Stimulated activated CD4-positive, alpha-beta T cell treated with anti-CD3 and anti-CD28 coated beads, Interleukin-12 subunit alpha, Interleukin-12 subunit beta, amount 100 ng/mL, for 4 hours (primary cell): ENCODE measurements at places on chromosomes 13 and 19.

DNA sequence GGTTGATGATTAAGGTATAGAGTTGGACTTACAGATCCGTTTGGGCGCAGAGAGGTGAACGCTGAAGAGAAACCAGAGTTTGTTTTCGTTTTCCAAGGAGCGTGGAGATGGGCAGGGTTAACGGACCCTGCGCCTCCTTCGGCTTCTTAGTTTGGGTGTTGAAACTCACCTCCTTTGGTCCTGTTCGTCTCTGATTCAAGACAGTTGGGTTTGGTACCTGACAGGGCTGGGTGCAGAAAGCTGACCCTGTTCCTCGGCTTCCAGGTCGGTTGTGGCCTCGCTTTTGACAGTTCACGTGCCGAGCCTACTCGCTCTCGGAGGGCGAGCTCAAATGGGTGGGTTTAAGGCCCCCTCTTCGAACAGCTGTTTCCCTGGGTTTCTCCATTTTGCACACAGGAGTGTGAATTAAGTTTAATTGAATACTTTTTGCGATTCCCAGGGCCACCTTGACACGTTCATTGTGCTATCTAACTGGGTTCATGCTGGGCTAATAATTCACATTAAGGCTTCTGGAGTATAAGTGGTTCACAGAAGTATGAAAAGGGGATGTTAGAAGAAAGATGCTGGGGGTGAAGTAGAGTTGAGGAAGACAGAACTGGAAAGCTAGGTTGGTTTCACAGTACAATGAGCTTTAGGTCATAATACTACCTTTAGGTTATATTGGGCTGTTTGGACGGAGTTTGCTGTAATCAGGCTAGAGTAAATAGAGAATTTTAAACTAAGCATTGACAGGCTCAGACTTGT is 638 bp downstream of the USPL1 start:
- no peak for DNase-seq

GRCh38 chr13:48902368-48902767 is 73.3 kb upstream of the FNDC3A start:
- DNase-seq, result no peak

DNA sequence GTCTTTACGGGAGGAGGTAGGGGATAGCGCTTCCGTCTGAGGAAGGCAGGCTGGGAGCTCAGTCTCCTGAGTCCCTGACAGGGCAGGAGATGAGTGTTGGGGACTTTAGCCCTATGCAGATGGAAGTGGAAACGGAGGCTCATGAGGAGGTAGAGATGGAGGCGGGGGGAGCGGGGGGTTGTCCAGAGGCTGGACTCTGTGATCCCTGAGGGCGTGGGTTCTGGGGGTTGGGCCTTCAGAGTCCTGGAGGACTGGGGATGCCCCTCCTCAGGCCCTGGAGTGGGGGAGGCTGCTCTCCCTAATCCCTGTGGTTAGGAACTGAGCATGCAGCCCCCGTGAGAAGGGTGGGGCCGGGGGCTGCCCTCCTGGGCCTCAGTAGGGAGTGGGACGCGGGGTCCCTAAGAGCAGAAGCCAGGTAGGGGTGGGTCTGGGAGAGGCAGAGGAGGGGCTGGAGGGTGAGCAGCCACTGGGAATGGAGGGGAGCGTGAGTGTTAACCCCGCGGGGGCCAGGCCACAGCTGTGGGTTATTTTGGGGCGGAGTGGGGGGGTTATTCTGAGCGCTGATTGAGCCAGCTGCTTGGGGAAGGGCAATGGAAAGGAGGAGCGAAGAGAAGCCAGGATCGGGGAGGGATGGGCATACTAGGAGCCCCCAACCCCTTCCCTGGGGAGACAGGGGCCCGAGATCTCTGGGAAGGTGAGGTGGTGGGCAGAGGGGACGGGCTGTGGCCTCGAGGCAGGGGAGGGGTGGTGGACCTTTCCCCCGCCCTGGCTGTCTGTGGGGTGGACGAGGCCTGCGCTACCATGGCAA is 2.8 kb downstream of the GRIN2D start:
- no peak for DNase-seq

- no peak for DNase-seq
Measured at GRCh38 chr13:24131749-24132148, 28.8 kb upstream of the SPATA13 start.

GRCh38 chr13:22227895-22228294 is 557.0 kb downstream of the FGF9 start:
- no peak for DNase-seq

GRCh38 chr13:60363288-60363687 is 33.7 kb upstream of the TDRD3 start:
- no peak for DNase-seq

DNA sequence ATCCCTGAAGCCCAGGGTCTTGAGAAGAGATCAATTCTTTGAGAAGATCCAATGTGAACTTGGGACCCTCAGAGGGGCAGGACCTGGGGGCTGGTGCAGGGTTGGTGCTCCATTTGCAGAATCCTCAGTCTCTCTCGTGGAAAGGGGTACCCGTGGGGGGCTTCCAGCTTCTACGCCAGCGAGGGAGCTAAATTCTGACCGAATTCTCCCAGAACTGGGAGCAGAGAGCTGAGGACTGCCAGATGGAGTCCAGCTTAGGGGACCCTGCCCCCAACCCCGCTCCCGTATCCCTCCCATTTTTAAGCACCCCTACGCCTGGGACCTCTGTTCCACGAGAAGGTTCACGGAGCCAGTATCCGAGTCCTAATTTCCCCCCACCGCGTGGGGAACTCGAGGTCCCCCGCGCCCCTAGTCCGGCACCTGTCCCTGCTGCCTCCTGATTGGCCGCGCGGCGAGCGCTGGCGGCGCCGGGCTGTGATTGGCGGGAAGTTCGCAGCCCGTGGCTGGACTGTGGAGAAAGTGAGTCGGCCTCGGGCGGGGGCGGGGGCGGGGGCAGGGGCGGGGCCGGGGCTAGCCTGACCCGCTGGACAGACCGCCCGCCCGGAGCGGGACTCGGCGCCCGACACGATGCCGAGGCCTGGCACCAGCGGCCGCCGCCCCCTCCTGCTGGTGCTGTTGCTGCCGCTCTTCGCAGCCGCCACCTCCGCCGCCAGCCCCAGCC is 4.4 kb upstream of the LTBP4 start:
- DNase-seq, result no peak

GRCh38 chr19:29323021-29323430 is 110.1 kb upstream of the UQCRFS1 start:
- DNase-seq, result no peak

DNA sequence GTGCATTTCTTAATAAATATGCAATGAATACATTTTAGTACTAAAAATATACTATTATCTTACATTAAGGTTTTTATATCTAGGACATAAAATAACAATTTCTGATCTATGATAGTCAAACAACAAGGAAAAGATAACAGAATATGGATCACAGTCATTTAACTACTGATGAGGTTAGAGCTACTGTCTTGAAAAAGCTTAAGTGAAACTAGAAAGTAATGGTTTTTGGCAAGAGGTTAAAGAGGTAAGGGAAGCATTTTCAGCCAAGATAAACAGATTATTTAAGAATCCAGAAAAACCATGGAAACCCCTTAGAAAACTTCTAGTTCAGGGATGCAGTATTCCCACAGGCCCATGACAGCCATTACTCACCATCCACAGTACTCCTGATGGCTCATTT is 787.4 kb downstream of the DACH1 start:
- DNase-seq, result no peak

DNA sequence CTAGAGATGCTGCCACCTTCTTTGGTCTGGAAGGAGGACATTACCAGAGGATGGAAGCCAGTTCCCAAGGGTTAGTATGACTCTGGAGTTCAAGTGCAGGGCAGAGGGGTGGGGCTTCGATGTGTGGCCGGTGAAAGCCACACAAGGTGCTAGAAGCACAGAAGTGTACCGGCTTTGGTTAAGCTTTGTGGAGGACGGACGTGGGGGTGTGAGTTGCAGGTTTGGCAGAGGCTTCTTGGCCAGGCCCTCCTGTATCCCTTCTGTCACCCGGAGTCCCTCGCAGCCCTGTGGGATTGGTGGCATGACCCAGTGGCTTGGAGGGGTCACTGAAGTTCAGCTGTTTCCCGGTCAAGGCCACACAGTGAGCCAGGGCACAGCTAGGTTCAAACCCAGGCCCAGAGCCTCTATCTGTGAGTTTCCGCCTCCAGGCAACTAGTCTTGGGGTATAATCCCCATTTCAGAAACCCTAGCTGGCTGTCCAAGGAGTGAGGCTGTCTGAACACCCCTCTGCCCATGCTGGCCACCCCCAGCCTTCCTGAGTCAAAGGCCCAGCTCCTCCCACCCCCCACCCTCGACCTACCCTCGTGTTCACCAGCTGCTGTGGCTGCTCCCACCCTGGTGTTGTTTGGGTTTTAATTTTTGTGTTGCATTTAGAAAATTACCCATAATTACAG is 4.6 kb upstream of the SSBP4 start:
- no peak for DNase-seq

- DNase-seq, result peak; percentile 11
Measured at GRCh38 chr13:79405501-79405830, 589 bp downstream of the RBM26 start.

DNA sequence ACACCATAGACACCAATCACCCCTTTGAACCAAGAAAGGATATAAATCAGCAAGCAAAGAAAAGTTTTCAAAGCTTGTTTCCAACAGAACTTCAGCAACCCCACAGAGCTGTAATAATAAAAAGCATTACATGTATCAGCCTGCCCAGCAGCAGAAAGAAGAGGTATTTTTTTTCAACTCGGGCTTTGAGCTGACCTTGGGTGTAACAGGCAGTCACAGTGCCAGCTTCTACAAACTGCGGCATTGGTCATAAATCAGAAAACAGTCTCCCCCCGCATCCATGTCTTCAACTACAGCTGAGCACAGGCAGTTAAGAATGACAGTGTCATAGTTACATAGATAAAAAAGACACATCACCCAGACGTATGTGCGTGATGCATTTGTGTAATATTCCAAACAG is 671.0 kb upstream of the SLITRK1 start:
- no peak for DNase-seq

DNA sequence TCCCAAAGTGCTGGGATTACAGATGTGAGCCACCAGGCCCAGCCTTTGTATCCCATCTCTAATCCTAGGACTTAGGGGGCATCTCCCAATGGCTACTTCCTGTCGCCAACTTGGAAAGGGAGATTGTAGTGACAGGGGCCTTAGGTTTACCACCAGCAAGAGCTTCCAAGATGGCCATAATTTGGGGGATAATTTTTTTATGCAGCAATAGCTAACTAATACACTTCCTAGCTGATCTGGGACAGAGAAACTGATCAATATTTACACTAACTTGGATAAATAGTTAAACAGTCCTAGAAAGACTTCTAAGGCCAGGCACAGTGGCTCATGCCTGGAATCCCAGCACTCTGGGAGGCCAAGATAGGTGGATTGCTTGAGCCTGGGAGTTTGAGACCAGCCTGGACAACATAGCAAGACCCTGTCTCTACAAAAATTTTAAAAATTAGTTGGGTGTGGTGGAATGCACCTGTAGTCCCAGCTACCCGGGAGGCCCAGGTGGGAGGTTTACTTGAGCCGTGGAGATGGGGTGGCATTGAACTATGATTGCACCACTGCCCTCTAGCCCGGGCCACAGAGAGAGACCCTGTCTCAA is 5.3 kb upstream of the COLGALT1 start:
- no peak for DNase-seq

DNA sequence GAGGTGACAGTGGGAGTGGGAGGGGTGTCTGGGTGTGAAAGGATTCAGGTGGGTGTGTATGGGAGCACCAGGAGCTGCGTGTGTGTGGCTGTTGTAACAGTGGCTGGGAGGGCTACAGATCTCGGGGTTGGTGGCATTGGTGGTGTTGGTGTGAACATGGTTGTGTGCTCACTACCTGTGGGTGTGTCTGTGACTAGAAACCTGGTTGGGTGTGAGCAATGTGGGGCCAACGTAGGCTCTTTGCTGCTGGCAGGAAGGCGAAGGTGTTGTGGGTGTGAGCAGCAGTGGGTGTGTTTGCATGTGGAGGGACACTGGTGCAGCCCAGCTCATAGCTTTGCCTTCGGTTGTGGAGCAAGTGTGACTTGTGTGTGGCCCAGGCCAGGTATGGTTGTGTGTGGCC is 3.7 kb upstream of the NR2C2AP start:
- DNase-seq, result no peak

DNA sequence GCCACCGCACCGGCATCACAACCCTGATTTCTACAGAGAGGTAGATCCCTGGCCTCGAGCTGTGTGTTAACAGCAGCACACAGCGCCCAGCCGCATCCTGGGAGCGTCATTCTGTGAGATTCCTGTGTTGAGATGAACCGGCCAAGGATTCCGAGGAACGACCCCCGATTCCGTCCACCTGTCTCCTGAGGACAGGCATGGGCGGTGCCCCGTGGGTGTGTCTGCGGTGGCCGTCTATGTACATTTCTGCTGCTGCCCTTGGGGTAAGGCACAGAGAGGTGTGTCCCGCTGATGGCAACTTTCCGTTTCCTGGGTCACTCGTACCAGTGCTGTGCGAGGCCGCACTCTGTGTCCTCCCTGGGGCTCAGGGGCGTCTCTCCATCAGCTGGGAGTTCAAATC is 16.1 kb upstream of the F2RL3 start:
- no peak for DNase-seq

- no peak for DNase-seq
Measured at GRCh38 chr19:41376241-41376997, at the start of gene TMEM91. TMEM91 (plus strand) TSS chr19:41376533; CDS start chr19:41378310, 1,777 bp downstream.

GRCh38 chr13:65562305-65562704 is 1667.8 kb downstream of the PCDH9 start:
- no peak for DNase-seq

GRCh38 chr19:27906081-27906480 is 1306.9 kb downstream of the UQCRFS1 start:
- DNase-seq, result no peak

- peak; percentile 65 for DNase-seq
Measured at GRCh38 chr19:7862413-7862951, 11.7 kb downstream of the PRR36 start.

GRCh38 chr13:42875475-42876269 is 94.3 kb downstream of the FAM216B start:
- no peak for DNase-seq

DNA sequence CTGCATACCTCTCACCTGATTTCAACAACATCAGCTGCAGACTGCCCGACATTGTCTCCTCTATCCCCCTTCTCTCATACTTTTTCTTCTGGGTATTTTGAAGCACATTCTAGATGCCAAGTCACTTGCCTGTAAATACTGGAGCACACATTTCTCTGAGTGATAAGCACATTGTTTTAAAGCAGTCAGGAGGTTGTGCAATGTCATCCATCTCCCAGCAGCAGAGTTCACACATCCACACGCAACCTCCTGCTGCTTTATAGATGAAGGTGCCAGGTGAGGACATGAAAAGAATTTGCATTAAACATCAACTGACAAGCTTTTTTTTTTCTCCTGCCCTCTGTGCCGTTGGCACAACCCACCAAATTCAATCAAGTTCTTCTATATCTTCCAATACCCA is 5.5 kb downstream of the UPK1A start:
- DNase-seq, result no peak

DNA sequence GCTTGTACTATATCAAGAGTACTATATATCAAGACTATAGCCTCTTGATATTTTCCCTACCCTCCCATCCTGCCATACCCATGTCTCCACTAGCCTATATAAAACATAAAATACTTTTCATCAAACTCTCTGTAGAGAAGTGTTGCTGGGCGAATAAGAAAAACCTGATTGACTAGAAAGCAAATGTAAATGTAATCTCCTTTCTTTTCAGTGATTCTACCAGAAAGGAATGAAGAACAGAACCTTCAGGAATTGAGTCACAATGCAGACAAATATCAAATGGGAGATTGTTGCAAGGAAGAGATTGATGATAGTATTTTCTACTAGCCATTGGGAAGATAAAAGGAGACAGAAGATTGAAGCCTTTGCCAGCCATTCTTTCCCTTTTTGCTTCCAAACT is 89.2 kb downstream of the KCNRG start:
- no peak for DNase-seq
